MV-4-11 (cell line): ENCODE measurements at places on chromosomes 1 and 21.

DNA sequence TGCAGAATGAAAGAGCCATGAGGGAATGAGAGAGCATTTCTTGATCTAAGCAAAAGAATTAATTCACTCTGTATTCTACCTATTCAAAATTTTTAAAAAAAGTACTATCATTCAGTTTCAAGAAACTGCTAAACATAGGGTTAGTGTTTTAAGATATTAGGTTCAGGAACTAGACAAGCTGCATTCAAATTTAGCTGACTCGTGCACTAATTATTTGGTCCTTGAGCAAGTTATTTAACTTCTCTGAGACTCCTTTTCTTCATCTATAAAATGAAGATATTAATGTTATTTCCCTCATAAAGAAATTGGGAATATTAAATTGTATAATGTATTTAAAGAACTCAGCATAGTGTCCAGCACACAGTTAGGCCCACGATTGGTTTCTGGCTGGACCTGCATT lies 75.0 kb upstream of the USH2A start:
- no peak for DNase-seq

- peak; percentile 74 for DNase-seq
Measured at GRCh38 chr1:183080406-183080805, 57.2 kb downstream of the LAMC1 start.

- peak; percentile 43 for DNase-seq
Measured at GRCh38 chr1:172724765-172725613, 66.1 kb downstream of the FASLG start.

DNA sequence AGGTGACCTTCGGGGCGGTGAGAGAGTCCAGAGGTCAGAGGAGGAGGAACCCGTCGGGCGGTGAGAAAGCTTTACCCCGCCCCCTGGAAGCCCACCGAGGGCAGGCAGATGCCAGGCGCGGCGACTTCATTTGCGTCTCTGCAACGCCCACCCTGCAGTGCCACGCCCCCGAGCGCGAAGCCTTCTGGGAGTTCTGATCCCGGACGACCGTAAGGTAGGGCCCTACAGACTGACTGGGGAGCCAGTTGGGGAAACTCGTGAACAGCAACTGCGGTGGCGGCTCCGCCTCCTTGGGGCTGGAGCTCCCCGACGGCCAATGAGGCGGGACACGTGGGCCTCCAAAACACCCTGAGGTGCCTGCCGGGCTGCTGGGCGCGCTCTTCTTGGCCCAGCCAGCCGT lies 46.0 kb upstream of the EDARADD start:
- DNase-seq: no peak

DNA sequence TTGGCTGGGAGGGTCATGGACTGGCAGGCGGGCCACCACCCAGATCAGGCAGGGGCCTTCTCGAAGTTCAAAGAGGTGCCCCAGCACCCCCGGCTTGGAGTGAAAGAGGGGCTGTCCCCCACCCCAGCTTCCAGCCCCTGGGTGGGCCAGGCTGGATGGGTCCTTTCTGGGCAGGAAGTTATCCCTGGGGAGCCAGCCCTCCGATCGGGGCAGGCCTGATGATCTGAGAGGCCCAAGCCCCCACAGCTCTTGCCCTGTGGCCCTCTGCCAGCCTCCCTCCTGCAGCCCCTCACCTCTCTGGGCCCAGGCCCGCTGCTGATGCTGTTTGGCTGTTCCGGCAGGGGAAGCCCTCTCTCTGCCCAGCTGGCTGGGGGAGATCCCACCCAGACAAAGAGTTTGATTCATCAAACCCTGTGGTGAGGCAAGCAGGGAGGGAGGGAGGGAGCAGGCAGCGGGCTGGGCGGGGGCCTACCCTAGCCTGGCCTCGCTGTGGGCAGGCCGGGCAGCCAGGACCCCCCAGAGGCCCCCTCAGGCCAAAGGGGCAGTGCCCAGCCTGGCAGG lies 2.5 kb downstream of the ARHGEF19 start:
- DNase-seq: no peak

- no peak for DNase-seq
Measured at GRCh38 chr1:174654560-174654959, 206.8 kb downstream of the GPR52 start.

DNA sequence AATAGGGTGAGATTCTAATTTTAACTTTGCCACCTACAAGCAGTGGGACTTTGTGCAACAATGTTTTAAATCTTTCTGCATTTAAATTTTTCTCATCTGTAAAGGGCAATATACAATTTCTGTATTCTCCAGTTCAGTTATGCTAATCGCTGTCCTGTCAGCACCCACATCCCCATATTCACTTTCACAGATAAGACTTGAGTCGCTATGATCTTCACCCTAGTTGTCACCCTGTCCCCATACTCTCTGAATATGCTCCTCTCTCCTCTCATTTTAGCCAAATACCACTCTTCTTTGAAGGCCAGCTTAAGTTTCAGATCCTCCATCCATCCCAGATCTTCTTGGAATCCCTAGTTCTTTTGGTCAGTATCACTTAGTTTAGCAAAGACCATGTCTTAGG lies 8.8 kb downstream of the DDR2 start:
- DNase-seq: no peak

DNA sequence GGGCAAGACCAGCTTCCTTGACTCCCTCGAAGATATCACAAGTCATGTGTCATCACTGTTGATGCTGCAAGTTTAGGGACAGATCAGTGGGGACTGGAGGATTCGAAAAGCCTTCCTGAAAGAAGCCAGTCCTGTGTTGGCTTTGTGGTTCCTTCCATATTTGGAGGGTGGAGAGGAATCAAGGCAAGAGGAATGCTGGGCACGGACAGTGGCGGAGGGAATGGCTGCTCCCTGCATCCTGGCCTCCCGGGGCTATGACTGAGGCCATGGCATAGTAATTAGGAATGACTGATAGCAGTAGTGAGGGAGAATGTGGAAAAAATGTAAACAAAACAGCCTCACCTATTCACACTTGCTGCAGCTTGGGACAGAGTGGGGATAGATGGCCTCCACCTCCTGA lies 36.4 kb downstream of the VANGL1 start:
- no peak for DNase-seq

GRCh38 chr1:169572187-169572586 lies 14.1 kb downstream of the F5 start:
- DNase-seq: no peak

GRCh38 chr1:237911911-237912310 lies 21.2 kb upstream of the ZP4 start:
- no peak for DNase-seq
